Activated naive CD4-positive, alpha-beta T cell treated with anti-CD3 and anti-CD28 coated beads, Interleukin-2, amount 10 ng/mL, durations not matched to agents 7 days and 5 days (primary cell): ENCODE measurements at places on chromosomes 7 and 10.

- DNase-seq: no peak
Measured at GRCh38 chr7:48176356-48176893, 5.2 kb downstream of the ABCA13 start.

GRCh38 chr7:55420530-55420929 is 55.4 kb downstream of the LANCL2 start:
- no peak for DNase-seq

- DNase-seq: no peak
Measured at GRCh38 chr10:126153711-126154628, 234.3 kb downstream of the ADAM12 start.

GRCh38 chr7:99027241-99027640 is 116.7 kb downstream of the SMURF1 start:
- no peak for DNase-seq

GRCh38 chr10:96846395-96846794 is 14.3 kb downstream of the LCOR start:
- no peak for DNase-seq

DNA sequence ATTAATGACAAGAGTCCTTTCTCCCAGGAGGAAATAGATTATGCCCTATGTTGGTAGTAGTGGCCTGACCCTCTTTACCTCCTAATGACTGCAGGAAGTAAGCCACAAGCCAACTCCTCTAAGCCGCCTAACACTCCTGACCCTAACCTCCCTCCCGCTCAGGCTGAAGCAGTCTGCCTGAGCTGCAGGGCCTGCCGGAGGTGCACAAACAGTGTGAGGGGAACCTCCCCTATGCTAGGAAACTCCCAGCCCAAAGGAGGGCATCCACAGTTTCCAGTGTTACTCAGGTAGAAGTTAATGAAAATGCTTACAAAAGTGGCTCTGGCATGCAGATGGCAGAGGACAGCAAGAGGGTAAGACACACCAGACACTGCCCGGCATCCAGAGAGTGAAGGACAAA is 294.4 kb upstream of the GALNT17 start:
- no peak for DNase-seq

- DNase-seq: no peak
Measured at GRCh38 chr10:104456802-104457542, 103.3 kb downstream of the CFAP58 start.

DNA sequence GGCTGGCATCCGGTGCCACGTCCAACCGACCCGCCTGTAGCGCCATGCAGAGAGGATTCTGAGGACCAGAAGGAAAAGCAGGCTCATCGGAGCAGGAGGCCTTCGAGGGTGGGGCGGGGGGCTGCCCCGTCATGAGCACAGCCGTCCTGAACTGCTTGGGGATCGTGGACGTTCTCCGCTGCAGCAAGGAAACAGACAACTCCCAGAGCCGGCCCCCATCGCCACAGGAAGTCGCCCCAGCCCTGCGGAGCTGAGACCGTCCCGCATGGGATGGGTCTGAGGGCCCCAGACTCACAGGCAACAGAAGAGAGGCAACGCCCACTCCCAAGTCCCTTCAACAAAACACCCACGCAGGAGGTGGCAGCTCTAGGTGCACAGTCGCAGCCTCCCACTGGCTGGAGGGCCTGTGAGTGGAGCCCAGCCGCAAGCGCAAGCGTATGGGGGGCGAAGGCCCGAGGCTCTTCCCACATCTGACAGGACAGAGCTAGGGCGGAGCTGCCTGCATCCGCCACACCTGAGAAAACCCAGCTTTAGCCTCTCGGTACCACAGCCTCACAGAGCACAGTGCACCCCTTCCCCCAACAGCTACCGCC is 64.7 kb upstream of the TNRC18 start:
- DNase-seq: peak; percentile 42

GRCh38 chr7:91414734-91415133 is 150.5 kb downstream of the FZD1 start:
- no peak for DNase-seq

- DNase-seq: peak; percentile 64
Measured at GRCh38 chr10:93288679-93289634, 193.2 kb downstream of the MYOF start.

DNA sequence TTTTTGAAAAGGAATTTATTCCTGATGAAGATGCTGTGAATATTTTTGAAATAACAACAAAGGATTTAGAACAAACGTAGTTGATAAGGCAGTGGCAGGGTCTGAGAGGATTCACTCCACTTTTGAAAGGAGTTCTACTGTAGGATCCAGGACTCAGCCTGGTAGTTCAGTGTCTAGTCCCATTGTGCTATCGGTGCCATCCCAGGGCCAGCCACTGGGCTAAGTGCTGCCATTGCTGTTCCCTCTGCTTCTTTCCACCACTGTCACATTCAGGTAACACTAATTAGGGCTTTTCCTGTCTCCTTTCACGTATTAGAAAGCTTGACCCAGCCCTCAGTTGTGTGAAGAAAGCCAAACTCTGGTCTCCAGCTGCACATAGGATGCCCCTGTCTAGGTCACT is 177.3 kb downstream of the TEX36 start:
- DNase-seq: no peak

DNA sequence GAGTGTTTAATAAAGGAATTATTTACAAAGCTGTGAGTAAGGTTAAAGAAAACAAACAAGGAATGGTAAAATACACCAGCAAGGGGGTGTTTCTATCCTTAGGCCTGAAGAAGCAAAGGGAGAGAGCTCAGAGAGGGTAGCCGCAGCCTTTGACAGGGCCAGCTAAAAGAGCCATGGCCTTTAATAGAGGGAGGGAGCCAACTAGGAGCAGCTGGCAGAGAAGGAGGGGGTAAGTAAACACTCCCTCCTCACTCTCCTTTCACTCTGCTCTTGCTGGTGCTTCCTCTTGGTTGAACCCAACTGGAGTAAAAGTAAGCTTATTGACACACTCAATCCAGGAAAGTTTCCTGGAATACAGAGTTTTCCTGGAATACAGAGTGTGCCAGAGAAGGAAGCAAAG is 87.5 kb downstream of the CH25H start:
- DNase-seq: no peak

DNA sequence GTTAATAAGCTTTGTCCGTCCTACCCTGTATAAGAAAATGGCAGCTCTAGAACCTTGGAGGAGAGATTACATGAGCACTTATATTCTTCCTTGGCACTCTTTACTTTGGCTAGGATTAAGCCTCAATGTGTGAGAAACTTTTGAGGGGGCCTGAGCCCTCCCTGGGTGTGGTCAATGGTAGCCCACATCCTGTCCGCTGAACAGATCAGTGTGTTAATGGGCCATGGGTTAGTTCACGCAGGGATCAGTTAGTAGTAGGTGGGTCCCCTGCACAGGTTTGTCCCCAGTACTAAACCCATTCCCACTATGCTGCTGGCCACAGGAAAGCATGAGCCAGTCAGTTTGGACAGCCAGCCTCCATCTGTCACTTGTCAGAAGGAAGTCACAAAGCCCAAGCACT is 20.2 kb upstream of the IKZF1 start:
- DNase-seq: no peak

DNA sequence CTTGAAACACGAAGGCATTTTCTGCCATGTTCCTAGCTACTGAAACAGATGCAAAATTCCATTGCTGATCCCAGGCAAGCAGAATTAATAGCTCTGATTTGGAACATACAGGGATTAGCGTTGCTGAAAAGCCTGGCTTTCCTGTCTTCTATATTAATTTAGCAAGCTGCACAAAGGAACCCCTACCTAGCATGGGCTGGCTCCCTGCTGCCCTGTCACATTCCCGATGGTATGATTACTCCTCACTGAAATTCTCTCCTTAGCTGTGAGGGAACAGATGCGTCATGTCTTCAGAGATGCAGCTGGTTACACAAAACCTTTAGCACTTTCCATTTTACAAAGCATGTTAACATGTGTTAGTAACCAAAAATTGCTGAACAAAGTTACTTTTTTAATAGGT is 878.9 kb downstream of the TYW1 start:
- no peak for DNase-seq

GRCh38 chr7:110399421-110399820 is 691.5 kb upstream of the LRRN3 start:
- no peak for DNase-seq
